ENCODE measurements at places on chromosomes 1 and 21.

- DNase-seq = no peak
These were observed 716 bp upstream of the HPDL start for GRCh38 chr1:45325851-45326506.

DNA sequence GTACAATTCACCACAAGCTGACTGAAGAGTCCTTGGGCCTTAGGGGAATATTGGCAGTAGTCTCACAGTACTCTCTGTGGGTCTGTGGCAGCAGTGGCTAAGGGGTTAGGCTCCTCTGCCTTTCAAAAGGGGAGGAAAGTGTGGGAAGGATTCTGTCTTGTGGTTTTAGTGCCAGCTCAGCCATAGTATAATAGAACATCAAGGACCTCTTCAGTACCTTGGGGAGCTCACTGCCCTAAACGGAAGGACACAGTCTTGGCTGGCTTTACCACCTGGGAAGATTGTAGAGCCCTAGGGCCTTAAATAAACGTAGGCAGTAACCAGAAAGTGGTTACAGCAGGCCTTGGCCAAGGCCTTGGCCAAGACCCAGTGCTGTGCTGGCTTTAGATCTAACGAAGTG is 265.7 kb downstream of the COL11A1 start:
- DNase-seq = no peak

DNA sequence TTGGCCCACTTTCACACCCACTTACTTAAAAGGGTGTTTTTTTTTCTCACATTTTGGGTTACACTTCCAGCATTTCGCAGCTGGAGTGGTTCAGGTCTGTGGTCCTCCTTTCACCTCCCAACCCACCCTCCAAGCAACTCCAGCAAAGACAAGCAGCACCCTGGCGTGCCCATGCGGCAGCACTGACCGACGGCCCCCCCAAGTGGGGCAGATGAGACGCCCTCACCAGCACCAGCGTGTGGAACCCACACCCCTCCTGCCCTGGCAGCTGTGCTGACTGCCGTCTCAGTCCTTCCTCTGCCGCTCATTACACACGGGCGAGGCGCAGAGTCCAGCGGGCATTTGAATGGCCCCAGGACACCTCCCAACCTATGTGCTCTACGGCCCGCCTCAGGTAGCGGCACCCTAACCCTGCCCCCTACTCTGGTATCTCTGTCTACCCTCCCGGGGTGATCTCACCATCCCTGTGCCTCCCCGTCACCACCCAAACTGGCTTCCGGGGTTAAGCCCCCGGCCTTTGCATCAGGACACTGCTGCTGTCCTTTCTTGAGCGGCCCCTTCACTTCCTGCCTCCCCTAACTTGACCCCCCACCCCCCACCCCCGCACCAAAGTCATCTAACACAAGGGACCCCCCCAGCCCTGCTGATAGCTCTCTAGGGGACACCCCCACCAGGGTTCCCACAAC is 10.9 kb downstream of the LSS start:
- no peak for DNase-seq

- no peak for DNase-seq
These were observed 22.7 kb downstream of the PKNOX1 start for GRCh38 chr21:42997053-42997452.

- no peak for DNase-seq
These were observed 38.5 kb upstream of the SGIP1 start for GRCh38 chr1:66495495-66495894.

Data from NCI-H187 (cell line).